ENCODE measurements at places on chromosomes 6 and 20.

DNA sequence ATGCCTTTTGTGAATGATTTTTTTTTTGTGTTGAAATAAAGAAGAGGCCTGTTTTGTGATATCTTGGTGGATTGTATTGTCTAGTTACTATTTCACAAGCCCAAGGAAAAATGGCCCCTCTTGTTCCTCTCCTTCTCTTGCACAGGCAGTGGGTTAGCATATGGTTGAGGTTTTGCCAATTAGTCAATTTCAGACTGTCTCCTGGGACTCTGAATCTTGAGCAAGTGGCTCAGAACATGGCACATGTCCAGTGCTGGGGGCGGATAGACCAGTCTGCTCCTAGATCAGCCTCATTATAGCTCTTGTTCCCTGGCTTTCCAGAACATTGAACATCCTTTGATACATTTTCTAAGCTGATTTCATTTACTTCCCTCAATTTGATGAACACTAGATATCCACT is 589.2 kb downstream of the PHF3 start:
- DNase-seq: no peak

- DNase-seq: no peak
Observed at GRCh38 chr20:36272547-36273220, 33.5 kb upstream of the DLGAP4 start.

DNA sequence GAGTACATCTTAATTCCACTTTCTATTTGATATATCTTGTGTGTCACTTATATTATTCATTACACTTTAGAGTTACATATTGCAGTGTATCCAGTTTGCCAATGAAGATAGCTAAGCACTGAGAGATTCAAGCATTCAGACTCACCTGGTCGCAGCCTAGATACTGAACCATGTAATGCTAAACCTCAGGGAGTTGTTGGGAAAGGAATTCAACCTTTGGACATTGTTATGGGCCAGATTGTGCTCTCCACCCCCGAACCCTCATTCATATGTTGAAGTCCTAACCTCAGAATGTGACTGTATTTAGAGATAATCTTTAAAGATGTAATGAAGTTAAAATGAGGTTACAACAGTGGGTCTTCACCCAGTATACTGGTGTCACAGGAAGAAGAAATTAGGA is 13.8 kb upstream of the KIF16B start:
- DNase-seq: no peak

DNA sequence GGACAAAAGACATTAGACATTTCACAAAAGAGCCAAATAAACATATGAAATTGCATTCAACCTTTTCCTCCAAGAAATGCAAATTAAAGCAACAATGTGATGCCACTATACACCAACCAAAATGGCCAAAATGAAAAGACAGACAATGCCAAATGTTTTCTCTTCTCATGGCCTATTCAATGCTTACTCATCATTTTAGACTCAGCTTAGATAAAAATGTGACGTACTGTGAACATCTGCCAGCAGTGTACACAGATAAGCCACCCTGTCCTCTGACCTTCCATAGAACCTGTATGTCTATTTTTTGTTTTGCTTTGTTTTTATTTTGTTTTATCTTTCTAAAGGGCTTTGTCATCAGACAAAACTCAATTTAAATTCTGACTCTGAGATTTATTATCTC is 385.2 kb downstream of the FRK start:
- no peak for DNase-seq

DNA sequence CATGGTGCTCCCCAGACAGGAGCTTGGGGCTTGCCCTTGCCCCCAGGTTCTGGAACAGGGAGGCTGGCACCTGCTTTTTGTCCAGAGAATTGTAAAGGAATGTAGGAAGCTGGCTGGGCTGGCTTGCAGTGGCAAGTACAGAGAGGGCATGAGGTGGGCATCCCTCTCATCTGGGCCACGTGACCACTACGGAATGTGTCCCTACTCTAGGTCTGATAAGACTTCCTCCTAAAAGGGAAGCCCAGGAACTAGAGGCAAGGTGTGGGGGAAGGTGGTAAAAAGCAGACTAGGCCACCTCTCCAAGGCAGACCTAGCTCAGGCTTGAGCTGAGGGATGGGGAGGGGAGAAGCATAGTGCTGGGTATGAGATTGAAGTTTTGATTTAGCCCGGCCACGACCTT is 38.8 kb downstream of the UNC5CL start:
- DNase-seq: no peak

DNA sequence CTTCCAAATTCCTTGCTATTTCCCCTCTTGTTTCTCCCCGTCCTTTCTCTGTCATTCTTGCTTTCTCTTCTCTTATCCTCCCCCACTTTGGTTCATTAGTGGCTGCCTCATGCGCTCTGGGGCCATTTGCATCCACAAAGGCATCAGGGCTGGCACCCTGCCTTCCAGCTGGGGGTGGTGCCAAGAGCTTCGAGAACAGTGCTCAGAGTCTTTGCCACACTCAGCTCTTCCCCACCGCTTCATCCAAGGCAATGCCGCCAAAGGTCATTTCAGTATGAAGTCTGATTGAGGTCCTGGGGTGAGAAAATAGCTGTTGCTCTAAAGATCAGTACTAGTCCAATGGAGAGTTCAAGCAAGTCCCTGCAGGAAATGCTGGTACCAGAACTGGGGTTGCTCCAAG is 22.7 kb downstream of the OLIG3 start:
- no peak for DNase-seq

DNA sequence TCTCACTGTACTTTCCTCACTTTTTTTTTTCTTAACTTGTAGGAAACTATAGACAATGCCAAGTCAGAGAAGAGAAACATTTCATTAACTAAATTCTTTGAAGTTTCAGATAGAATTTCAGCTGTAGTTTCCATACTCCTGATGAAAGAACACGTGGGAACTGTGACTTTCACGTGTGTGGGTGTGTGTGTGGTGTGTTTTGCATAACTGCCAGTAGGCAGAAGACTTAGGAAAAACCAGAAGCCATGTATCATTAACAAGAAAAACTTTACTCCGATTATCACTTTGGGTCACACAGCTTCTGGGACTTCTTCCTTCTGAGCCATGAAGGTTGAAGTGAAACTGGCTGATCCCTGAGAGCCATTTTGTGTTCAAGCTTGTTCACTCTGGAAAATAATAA is 483.3 kb downstream of the TFAP2B start:
- DNase-seq: no peak

DNA sequence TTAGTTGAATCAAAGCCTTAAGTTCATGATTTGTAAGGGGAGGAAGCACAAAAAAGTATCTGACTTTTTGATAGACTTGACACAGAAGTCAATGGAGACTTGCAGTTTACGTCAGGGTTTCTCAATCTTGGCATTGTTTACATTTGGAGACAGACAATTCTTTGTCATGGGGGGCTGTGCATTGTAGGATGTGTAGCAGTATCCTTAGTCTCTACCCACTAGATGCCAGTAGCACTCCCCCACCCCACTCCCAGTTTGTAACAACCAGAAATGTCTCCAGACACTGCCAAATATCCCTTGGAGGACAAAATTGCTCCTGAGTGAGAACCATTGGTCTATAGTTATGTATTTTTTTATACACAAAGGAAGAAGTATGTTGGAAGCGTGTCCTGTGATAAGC is 434.1 kb downstream of the RFPL4B start:
- no peak for DNase-seq

DNA sequence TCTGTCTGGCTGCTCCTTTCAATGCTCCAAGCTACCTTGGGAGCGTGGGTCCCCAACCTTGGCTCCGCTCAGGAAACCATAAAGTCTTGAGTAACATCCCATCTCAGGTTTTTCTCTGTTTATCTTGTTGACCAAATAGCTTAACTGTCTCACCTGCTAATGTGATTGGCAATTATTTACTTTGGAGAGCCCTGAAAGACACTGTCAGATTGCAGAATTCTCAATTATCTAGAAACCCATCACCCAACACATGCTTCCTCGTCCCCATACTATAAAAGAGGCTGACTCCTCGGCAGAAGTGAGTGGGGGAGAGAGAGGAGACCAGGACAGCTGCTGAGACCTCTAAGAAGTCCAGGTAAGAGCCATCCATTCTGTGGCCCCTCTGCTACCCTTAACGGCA is at the start of gene BPIFA1:
Gene BPIFA1, plus strand, starts transcription at position 301 of the 400 bp plus-strand sequence. CDS start 1,716 bp downstream, outside the sequence.
- DNase-seq: no peak

DNA sequence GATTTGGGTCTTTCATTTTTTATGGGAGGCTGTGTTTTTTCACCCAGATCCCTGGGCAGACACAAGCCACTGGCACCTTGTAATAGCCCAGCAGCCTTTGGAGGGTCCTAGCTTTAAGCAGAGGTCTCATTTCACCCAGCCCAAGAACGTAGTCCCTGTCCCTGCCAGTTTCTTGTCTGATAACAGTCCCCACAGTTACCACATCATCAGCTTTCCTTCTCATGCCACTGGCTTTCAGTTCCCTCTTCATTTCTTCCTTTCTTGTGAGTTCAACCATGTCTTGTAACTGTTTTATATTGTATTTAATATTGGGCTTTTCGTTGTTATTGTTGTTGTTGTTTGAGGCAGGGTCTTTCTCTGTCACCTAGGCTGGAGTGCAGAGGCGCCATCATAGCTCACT is 10.6 kb downstream of the PNPLA1 start:
- no peak for DNase-seq

DNA sequence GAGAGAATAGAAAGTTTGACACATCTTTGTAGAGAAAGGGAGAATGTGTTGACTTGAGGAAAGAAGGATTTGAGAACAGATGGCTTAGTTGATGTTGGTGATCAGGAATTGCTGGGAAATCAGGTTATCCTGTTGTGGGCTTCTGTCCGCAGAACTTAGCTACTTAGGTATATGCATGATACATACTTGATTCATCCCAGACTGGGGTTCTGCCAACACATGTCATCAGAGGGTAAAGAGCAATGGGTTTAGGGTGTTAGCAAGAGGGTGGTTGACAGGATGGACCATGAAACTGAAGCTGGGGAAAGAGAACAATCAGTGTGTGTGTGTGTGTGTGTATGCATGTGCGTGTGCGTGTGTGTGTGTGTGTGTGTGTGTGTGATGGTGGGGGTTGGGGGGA is 50.6 kb upstream of the NELFCD start:
- DNase-seq: no peak

- DNase-seq: no peak
Observed at GRCh38 chr20:602111-602970, 7.8 kb downstream of the TCF15 start.

DNA sequence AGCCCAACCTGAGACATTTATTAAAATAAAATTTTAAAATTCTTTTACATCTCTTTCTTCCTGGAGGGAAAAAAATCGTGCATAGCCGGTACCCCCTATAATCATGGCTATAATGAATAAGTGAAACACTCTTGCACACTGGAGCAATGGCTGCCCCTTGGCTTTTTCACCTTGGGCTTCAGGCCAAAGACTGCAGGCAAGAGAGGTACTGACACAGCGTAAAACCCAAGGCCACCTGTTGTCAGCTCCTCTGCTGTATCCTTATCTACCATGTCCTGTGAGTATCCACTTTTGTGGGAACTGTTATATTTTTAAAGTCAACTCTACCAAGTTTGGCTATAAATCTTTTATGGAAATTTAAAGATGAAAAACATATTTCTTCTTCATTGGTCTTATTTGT is 23.0 kb upstream of the LY86 start:
- DNase-seq: no peak

GRCh38 chr6:93021235-93021915 is 398.0 kb downstream of the EPHA7 start:
- DNase-seq: no peak

GRCh38 chr20:17666481-17666880 is 15.6 kb downstream of the RRBP1 start:
- DNase-seq: no peak

DNA sequence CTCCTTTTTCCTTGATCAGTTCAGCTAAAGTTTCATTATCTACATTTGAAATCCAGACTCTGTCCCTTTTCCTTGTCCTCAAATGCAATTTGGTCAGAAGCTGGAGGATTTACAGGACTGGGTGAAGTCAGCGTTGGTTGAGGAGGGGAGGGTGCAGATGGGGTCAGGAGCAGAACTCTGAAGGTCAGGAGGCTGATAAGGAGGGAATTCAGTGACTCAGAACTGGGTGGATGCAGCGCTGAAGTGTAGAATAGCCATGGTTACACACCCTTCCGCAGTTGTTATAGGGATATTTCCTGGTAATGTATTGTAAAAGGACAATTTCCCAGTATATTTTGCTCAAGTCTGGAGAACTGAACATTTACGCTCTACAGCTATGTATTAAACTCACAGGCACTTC is 133.1 kb upstream of the FOXA2 start:
- no peak for DNase-seq

DNA sequence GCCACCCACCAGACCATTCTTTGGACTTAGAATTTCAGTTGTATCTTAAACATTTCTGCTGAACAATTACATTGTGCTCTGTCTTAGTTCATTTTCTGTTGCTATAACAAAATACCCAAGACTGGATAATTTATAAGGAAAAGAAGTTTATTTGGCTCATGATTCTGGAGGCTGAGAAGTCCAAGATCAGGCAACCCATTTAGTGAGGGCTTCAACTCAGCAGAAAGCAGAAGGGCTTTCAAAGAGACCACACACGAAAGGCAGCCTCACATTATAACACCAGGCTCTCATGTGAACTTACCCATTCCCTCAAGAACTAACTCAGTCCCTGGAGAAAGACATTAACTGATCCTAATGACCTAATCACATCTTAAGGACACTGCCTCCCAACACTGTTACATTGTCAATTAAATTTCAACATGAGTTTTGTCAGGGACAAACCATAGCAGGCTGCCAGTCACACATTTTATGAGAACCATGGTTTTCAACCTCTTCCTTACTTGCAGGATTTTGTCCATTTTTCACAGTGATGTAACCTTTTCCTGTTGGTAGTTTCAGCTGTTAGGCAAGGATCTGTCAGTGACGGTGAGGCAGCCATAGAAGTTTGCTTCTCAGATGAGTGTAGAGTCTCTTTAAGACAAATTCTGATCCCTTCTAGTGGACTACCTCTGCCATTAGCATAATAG is 399.6 kb upstream of the SOX4 start:
- DNase-seq: no peak

- no peak for DNase-seq
Observed at GRCh38 chr20:3711484-3711941, 887 bp downstream of the SIGLEC1 start.

GRCh38 chr20:4946986-4947385 is 54.3 kb downstream of the SLC23A2 start:
- no peak for DNase-seq

DNA sequence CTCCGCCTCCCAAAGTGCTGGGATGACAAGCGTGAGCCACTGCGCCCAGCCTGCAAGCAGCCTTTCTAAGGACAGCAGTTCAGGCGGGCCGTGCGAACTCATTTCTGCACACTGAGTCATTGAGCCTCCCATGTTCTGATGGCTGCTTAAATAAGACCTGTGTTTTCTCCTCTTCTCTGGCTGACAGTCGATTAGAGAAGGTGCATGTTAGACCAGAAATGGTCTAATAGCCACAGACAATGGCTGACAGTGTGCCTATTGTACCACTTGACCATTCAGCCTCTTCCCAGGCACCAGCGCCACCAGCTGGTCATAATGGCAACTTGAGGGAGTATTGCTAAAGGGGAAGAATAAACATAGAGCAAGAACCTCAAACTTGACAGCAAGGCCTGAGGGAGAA is 6.2 kb downstream of the CST11 start:
- no peak for DNase-seq

GRCh38 chr6:47919875-47920274 is 138.0 kb downstream of the OPN5 start:
- no peak for DNase-seq

Data from NCI-H1930 (cell line).